Activated naive CD4-positive, alpha-beta T cell treated with anti-CD3 and anti-CD28 coated beads for 36 hours (primary cell): ENCODE measurements at places on chromosomes 2 and 18. TPM values are rescaled to one million over a fixed set of nuclear protein-coding genes. Genes with fewer than 3 reads are reported as not detected.

The ANKRD62 gene
- total RNA-seq, result not detected

The LRP1B gene
- not detected for total RNA-seq

GRCh38 chr2:71714601-71715240 is 261.4 kb downstream of the DYSF start:
- H3K4me3 ChIP-seq, result no peak overlapping the region
- H3K27ac ChIP-seq, result no peak overlapping the region
- H3K4me1 ChIP-seq, result no peaks in the 10 kb centered on the region
- peaks cover 5% of the 10 kb centered on the region for H3K27me3 ChIP-seq

DNA sequence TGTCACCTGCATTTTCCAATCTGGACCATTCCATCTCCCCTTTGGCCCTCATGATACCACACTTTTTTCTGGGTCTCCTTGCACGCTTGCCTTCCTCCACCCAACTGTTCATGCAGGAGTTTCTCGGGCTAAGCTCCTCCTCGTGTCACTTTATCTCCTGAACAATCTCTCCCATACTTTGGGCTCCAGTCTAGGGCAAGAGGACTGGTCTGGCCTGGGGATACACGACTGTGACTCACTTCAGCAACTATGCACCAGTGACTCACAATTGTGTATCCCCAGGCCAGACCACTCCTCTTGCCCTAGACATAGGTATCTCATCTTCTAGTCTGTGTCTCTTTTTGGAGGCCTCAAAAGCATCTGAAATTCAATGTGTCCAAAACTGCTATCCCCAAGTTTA is 149.4 kb upstream of the PTPRM start:
- H3K4me3 ChIP-seq, result no peak overlapping the region
- H3K27me3 ChIP-seq, result no peaks in the 10 kb centered on the region
- H3K27ac ChIP-seq, result no peak overlapping the region
- no peaks in the 10 kb centered on the region for H3K4me1 ChIP-seq
- no peak for DNase-seq
- no peaks in the 10 kb centered on the region for H3K36me3 ChIP-seq

The SP9 gene
- not detected for total RNA-seq

- H3K27me3 ChIP-seq, result peaks cover 21% of the 10 kb centered on the region
- H3K4me3 ChIP-seq, result no peak overlapping the region
- no peaks in the 10 kb centered on the region for H3K36me3 ChIP-seq
- H3K4me1 ChIP-seq, result no peaks in the 10 kb centered on the region
- no peak for DNase-seq
These were observed 136.8 kb downstream of the RDH14 start for GRCh38 chr2:18423636-18424035.

GRCh38 chr2:180334514-180334913 is 327.4 kb upstream of the CWC22 start:
- H3K36me3 ChIP-seq, result no peaks in the 10 kb centered on the region
- no peaks in the 10 kb centered on the region for H3K27me3 ChIP-seq
- H3K4me1 ChIP-seq, result no peaks in the 10 kb centered on the region
- no peak for DNase-seq

DNA sequence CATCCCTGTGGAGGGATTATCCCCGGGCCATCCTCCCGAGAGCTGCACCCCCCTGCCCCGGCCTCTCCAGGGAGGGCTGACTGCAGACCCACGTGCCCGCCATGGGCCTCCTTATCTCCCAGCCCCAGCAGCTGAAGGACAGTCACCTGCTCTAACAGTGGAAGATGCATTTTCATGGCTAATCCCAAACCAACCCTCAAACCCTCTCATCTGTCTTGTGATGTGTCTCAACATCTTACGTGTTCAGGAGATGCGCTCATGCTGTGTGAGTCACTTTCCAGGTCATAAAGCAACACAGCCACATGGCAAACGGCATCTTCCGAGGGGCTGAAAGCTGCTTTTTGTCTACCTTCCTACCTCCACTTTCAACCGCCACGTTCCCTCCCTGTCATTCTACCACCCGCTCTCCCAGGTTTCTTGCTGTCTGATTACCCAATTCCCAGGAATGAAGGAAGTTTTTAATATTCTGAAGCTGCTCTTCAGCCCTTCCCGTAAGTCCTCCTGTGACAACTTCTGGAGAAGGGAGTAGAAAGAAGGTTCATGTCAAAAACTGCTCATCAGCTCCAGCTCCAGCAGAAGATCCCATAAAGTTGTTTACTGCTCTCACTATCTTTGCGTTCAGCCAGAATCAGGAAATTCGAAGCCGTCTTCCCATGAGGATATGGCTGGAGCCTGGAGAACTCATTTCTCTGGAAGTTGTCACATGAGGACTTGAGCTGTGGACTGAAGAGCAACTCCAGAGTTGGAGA is 54.5 kb downstream of the MBP start:
- no peak overlapping the region for H3K4me3 ChIP-seq
- H3K36me3 ChIP-seq, result peaks cover 14% of the 10 kb centered on the region
- H3K27ac ChIP-seq, result peak overlapping the region; percentile 51
- H3K4me1 ChIP-seq, result peaks cover 58% of the 10 kb centered on the region
- DNase-seq, result no peak

DNA sequence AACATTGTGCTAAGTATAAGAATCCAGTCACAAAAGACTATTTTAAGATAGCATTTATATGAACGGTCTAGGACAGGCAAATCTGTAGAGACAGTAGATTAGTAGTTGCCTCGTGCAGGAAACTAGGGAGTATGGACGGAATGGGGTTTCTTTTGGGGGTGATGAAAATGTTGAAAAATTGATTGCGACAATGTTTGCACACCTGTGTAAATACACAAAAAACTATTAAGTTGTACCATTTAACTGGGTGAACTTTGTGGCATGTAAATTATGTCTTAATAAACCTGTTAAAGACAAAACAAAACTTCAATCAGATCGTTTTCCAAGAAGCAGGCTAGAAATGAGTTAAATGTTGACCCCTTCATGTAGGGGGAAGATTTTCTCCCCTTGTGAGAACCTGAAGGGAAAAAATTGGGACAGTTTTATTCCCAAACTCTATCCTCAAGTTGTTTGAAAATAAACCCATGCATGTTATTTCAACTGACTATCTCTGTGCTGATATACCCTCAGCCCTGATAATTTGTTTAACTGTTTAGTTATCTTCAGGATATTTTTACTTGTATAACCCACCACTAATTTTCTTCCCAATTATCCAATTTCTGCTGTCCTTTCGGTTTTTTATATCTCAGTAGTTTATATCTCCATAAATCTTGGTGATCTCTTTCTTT is 87.2 kb downstream of the CAMKMT start:
- H3K4me1 ChIP-seq, result no peaks in the 10 kb centered on the region
- H3K27me3 ChIP-seq, result no peaks in the 10 kb centered on the region
- H3K27ac ChIP-seq, result no peak overlapping the region
- no peak for DNase-seq
- H3K36me3 ChIP-seq, result peaks cover 13% of the 10 kb centered on the region
- H3K4me3 ChIP-seq, result no peak overlapping the region

The HOXD4 gene
- total RNA-seq, result not detected

The MEP1B gene
- total RNA-seq, result not detected

GRCh38 chr2:70896765-70897202 is 38.9 kb upstream of the ATP6V1B1 start:
- DNase-seq, result no peak
- H3K4me3 ChIP-seq, result no peak overlapping the region
- H3K27me3 ChIP-seq, result peaks cover 81% of the 10 kb centered on the region
- no peaks in the 10 kb centered on the region for H3K36me3 ChIP-seq
- peaks cover 30% of the 10 kb centered on the region for H3K4me1 ChIP-seq
- H3K27ac ChIP-seq, result no peak overlapping the region

DNA sequence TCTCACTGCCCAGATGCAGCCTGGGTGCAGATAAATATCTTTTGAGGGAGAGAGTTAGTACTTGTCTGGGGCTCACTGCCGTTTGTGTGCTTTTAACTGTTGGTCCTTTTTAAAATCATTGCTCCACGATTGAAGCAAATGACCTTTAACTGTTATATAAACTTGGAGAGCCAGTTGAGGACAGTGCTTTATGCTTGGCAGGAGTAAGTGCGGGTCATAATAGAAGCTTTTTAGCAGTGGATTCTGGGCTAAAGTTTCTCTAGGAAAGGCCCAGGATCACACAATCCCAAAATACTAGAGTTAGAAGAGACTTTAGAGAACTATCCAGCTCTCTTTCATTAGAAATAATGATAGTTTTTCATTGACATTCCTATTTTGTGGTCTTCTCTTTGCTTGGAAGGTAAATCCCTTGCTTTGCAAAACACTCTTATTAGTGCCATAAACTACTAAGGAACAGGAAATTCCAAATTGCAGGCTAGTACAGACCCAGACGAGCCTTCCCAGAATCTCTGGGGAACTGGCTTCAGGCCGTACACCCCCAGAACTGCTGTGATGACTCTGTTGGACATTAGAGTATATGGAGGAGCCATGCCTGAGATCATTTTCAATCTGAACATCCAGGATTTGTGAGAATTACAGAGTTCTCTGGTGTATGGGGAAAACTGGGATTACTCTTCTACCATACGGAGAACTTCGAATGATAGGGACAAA is 19.1 kb downstream of the LIMS1 start:
- H3K27me3 ChIP-seq, result no peaks in the 10 kb centered on the region
- no peaks in the 10 kb centered on the region for H3K36me3 ChIP-seq
- DNase-seq, result no peak
- no peak overlapping the region for H3K27ac ChIP-seq
- H3K4me3 ChIP-seq, result no peak overlapping the region

DNA sequence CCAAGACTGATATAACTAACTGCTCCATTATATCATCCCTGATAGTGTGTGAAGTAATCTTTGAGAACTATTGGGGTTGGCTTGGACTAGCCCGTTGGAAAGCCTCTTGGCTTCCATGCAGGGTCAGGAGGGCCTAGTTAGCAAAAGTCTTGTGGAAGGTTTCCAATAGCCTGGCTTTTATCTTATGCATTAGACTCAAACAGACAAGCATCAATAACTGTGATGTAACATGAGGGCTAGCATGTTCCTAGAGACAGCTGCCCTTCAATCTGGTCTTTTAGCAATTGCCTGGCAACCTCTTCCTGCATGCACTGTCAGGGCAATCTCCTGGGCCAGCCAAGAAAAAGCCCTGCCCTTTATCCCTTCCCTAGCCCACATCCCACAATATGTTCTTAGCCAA is 18.2 kb downstream of the SLC8A1 start:
- peaks cover 2% of the 10 kb centered on the region for H3K27me3 ChIP-seq
- no peak overlapping the region for H3K27ac ChIP-seq
- no peak for DNase-seq
- H3K36me3 ChIP-seq, result no peaks in the 10 kb centered on the region
- no peaks in the 10 kb centered on the region for H3K4me1 ChIP-seq
- no peak overlapping the region for H3K4me3 ChIP-seq

The SCG2 gene
- total RNA-seq, result not detected

The ADD2 gene
- total RNA-seq, result 46.2 TPM

DNA sequence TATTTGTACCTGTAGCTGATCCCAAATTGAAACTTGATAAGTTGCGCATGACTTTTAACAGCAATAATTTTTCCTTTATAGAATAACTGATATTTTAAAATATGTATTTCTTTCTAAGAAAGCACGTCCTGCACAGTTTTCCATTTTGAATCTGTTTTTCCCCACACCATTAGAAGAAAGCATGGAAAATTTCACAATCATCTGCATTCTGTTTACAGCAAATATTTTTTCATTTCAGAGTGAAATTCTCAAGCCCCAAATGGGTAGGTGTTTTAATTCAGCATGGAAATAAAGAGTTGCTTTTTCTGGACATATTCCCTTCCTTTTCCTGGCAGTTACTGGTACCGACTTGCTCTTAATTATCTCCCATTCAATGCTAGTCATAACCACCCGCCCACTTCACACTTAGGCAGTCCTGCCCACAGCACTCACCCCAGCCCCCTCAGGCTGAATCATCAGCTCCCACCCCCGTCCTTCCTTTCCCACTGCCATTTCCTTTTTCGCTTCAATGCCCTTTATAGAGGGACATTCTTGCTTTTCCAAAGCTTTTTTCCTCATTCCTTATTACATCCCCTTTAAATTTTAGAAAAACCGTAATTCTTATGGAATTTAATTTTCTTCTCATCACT is 89.2 kb upstream of the GLS start:
- peak; percentile 67 for DNase-seq
- peak overlapping the region; percentile 83 for H3K27ac ChIP-seq
- H3K27me3 ChIP-seq, result no peaks in the 10 kb centered on the region
- no peak overlapping the region for H3K4me3 ChIP-seq
- no peaks in the 10 kb centered on the region for H3K36me3 ChIP-seq

DNA sequence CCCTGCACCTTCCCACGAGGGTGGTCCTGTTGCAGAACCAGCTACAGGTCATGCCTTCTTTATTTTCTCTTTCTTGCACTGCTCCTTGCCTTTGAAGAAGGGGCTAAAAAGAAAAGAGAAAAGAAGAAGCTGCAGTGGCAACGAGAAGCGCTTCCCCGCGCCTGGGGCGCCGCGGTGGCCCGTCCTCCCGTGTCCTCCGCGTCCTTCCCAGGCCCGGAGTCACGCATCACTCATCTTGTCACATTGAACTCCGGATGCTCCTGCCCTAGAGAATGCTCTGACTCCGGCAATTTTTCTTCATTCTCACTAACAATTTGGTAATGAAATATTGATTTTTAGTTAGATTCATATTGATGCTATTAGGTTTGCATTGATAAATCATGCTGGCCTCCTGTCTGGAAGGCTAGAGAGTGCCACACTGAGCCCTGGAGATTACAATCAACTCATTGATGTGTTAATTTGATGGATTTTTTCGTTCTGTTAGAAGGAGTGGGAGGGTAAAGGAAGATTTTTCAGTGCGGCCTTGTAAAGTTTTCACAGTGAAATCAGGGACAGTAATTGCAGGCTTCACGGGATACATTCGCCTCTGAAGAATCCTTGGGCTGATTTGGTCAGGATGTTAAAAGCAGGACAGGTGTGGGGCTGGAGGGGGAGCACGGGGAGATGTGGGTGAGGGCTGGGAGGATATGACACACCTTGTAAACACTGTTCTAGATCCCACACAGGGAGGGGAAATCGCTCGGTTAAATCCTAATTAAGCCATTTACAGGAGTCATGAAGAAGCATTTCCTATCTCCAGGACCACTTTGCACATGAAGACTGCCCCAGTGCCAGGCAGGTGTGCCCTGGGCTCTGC is 349.3 kb downstream of the ZNF516 start:
- H3K4me1 ChIP-seq, result no peaks in the 10 kb centered on the region
- DNase-seq, result no peak
- no peaks in the 10 kb centered on the region for H3K36me3 ChIP-seq
- peaks cover 6% of the 10 kb centered on the region for H3K27me3 ChIP-seq
- no peak overlapping the region for H3K4me3 ChIP-seq
- no peak overlapping the region for H3K27ac ChIP-seq

- no peak for DNase-seq
- no peaks in the 10 kb centered on the region for H3K36me3 ChIP-seq
- peaks cover 2% of the 10 kb centered on the region for H3K27me3 ChIP-seq
- no peak overlapping the region for H3K27ac ChIP-seq
These were observed 434.2 kb downstream of the MEIS1 start for GRCh38 chr2:66869076-66869475.

The TMEM163 gene
- total RNA-seq, result not detected

DNA sequence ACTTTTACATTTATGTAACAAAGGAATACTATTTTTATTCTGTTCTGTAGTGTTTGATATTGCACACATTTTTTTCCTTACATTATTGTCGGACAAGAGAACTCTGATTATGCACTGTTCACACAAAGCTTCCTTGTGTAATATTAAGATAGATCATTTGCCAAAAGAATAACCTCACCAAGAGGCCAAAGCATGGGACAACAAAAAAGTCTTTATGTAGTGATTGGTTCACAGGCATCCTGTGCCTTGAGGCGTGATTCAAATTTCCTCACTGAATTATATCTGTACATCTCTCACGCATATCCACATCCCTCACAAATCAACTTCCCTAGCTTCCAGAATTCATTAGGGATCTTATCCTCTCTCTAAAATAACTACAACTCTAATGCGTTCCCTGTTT is 642.7 kb downstream of the NR4A2 start:
- H3K36me3 ChIP-seq, result no peaks in the 10 kb centered on the region
- H3K27me3 ChIP-seq, result no peaks in the 10 kb centered on the region
- no peak overlapping the region for H3K27ac ChIP-seq
- DNase-seq, result no peak
- H3K4me1 ChIP-seq, result no peaks in the 10 kb centered on the region
